ENCODE measurements at places on chromosomes 7 and 10.

GRCh38 chr10:130761032-130761575 is 550.4 kb downstream of the TCERG1L start:
- no peak for DNase-seq

GRCh38 chr7:28686418-28686800 is 271.7 kb downstream of the TRIL start:
- no peak for DNase-seq

DNA sequence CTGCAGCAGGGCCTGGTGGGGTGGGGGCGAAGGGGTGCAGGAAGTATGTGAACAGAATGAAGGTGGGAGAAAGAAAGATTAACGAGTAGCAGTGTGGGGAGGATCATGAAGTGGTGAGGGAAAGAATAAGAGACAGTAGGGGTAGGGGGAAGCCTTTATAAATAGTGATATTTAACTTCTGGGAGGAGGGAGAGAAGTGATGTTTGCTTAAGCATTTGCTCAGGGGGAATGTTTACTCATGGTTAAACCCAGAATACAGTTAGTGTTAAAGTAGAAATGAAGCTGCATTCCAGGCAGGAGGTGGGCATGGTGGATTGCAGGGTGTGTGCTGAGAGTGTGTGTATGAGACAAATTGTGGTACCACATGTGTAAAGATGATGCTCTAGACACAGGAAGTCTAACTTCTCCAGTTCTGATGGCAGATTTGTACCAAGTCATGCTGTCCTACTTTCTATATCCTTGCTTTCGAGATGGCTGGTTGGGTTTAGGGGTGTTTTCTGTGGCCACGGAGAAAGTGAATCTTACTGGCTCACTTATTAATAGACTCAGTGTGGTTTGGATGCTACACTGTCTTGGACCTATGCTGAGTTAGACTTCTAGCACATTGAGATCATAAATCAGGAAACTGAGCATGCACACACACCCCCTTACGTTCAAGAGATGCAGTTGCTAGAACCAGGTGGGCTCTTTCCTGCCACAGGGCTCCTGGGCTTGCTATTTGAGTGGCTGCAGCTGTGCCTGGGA is 10.6 kb upstream of the DNMBP start:
- no peak for DNase-seq

- DNase-seq = no peak
Observed at GRCh38 chr10:97331153-97331703, 3.3 kb downstream of the FRAT2 start.

DNA sequence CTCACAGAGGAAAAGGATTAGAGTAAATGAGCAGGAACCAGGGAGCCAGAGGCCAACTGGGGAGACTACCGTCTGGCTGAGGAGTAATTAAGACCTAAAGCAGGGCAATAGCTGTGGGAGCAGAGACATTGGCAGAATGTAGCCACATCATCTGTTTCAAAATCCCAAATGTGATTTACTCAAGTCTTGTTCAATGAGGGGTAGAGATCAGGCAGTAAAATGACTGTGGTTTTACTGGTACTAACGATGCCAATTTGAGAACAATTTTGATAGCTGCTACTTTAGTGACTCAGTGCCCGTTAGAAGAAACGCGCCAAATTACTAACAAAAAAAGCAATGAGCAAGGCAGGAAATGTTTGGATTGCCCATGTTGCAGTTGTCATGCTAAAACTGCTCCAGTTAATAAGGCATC is 12.7 kb upstream of the MIOS start:
- DNase-seq = no peak

DNA sequence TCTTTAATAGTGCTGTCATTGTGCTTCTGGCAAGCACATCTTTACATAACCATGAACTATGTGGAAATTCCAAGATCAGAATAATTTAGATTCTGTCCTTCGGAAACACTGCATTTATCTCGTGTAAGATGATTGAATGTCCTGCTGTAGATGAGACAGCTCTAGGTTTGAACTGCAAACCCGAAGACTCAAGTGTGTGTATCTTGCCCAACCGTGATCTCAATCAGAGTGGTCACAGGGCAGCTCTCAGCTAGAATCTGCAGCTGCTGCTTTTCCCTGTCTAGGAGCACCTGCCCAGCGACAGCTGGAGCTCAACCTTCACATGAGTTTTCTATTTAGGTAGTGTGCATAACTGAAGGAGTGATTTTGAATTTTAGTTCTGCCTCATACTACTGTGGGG is 17.5 kb upstream of the KIF20B start:
- DNase-seq = no peak

DNA sequence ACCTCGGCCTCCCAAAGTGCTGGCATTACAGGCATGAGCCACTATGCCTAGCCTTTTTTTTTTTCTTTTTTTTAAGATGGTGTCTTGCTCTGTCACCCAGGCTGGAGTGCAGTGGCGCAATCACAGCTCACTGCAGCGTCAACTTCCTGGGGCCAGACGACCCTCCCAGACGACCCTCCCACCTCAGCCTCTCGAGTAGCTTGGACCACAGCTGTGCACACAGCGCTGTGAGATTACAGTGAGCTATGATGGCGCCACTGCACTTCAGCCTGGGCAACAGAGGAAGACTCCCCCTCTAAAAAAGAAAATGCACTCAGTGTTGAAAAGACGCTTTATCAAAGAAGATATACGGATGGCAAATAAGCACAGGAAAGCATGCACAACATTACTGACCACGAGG is 16.5 kb upstream of the WIPI2 start:
- DNase-seq = no peak
